ENCODE measurements at places on chromosomes 4 and X. TPM values are rescaled to one million over a fixed set of nuclear protein-coding genes. Genes with fewer than 3 reads are reported as not detected.

The TMEM156 gene
- total RNA-seq = 0.20 TPM

The CT47B1 gene
- not detected for total RNA-seq

The CCDC110 gene
- 1.4 TPM for total RNA-seq

The UGT2B11 gene
- not detected for total RNA-seq

The RIPPLY1 gene
- total RNA-seq = not detected

The TRPC5OS gene
- not detected for total RNA-seq

The BRS3 gene
- not detected for total RNA-seq

The HADH gene
- 39.4 TPM for total RNA-seq

The GLRA3 gene
- not detected for total RNA-seq

The POLR2B gene
- total RNA-seq = 97.7 TPM

DNA sequence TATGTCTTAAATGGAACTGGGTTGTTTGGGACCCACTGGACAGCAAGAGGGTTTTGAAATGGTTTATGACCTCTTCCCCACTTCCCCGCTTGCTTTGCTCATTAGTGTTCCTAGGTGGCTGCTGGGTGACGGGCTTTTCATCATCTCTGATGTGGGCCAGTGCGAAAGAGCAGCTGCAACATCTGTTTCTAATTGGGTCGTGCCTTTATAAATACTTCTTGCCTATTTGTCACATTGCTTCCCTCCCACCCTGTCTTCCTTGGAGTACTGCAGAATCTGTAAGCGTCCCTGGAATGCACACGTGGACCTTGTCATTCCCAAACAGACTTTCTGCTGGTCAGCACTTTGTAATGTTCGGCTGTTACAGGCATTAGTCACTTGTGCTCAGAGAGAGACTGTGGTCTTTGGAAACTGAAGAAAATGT is 35.2 kb downstream of the SEPTIN11 start:
- DNase-seq = peak; percentile 98

- no peak for DNase-seq
Measured at GRCh38 chr4:133594390-133595207, 445.5 kb downstream of the PCDH10 start.

GRCh38 chr4:153710681-153711080 is 26.6 kb downstream of the TLR2 start:
- DNase-seq = no peak

GRCh38 chr4:186144946-186145569 is 40.6 kb downstream of the FAM149A start:
- DNase-seq = peak; percentile 7

DNA sequence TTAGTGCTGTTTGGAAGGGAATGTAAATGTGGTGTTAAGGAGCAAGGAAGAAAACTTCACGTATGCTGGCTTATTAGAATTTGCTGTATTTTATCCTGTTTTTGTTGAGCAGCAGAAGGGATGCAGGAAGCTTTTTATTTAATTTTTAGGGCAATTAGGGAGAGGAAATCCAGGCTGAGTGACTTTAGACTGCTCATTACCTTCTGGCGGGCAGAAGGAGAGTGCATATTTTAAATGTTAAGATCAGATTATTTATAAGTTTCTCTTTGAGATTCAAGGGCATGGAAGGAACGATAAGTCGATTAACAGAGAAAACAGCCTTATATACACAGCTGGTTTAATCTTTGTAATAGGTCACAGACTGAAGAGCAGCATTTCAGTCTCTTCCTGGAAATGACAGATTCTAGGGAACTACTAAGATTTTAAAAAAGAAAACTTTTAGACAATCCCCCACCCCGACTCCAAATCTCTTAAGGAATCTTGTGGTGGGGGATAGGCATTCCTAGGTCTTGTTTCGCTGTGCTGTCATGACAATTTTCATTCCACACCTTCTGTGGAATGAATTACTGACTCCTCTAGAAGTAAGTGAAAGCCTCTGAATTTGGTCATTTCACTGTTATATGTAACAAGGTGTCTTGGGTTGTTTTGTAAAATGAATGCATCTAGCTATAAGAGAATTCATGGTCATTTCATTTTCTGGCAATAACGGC is 402.5 kb downstream of the RAPGEF2 start:
- no peak for DNase-seq

GRCh38 chr4:43189741-43190140 is 297.2 kb downstream of the GRXCR1 start:
- no peak for DNase-seq

- DNase-seq = no peak
Measured at GRCh38 chrX:46793386-46794143, 34.6 kb upstream of the SLC9A7 start.

DNA sequence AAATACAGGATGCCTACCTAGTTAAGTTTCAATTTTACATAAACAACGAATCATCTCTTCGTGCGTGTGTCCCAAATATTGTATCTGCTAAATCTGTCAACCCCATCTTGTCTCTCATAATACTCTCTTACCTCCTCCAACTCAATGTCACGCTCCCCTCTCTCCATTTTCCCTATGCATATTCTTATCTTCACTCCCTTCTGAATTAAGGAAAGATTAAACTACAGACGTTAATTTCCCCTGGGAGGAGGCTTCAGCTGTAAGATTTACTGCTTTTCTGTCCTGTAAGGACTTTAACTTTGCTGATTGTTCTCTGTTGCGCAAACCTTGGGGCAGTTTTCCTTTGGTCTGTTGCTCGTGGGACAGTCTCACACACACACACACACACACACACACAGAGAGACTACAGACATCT is 455 bp upstream of the ABCB7 start:
- DNase-seq = peak; percentile 9

DNA sequence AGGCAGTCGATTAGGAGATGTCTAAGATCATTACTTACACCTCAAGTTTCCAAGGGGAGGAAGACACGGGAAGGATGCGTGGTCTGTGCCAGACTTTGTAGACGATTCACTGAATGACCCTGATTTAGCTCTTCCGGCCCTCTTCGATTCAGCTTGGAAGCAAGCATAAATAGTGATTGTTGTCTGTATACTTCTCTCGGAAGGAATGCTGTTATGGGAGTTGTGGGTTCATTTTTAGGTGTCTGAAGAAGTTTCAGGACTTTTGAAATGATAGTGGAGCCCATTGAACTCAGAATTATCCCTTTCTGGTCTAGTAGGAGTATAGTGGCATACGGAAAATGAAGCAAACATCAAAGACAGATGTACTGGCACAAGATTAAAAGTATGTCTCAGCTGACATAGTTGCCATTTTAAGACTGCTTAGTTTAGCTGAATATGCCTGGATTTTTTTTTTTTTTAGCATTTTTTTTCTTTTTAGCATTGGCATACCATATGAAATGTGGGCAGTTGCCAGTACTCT is 1.0 kb upstream of the ANKRD17 start:
- DNase-seq = peak; percentile 60

- DNase-seq = peak; percentile 86
Measured at GRCh38 chr4:18689308-18690115, 668.0 kb upstream of the LCORL start.

Data from skin of body (tissue), 3 donors.